ENCODE measurements at places on chromosomes 2 and 18.

GRCh38 chr2:200716386-200716785 is 95.3 kb upstream of the BZW1 start:
- no peaks in the 10 kb centered on the region for H3K36me3 ChIP-seq
- H3K27me3 ChIP-seq, result no peaks in the 10 kb centered on the region
- DNase-seq, result no peak
- no peaks in the 10 kb centered on the region for H3K4me1 ChIP-seq
- no peak overlapping the region for H3K4me3 ChIP-seq
- H3K27ac ChIP-seq, result no peak overlapping the region

GRCh38 chr2:112709703-112710102 is 11.1 kb upstream of the NT5DC4 start:
- peaks cover 3% of the 10 kb centered on the region for H3K4me1 ChIP-seq

- DNase-seq, result no peak
- H3K27ac ChIP-seq, result no peak overlapping the region
- no peaks in the 10 kb centered on the region for H3K36me3 ChIP-seq
- H3K27me3 ChIP-seq, result no peaks in the 10 kb centered on the region
- H3K4me1 ChIP-seq, result no peaks in the 10 kb centered on the region
Measured at GRCh38 chr2:223590964-223591363, 11.2 kb downstream of the SCG2 start.

- no peak overlapping the region for H3K27ac ChIP-seq
- no peaks in the 10 kb centered on the region for H3K36me3 ChIP-seq
- no peak for DNase-seq
- no peaks in the 10 kb centered on the region for H3K27me3 ChIP-seq
- no peaks in the 10 kb centered on the region for H3K4me1 ChIP-seq
- no peak overlapping the region for H3K4me3 ChIP-seq
Measured at GRCh38 chr2:17966798-17967197, 88.3 kb downstream of the KCNS3 start.

GRCh38 chr2:196914867-196915460 is 11.5 kb downstream of the PGAP1 start:
- H3K4me1 ChIP-seq, result no peaks in the 10 kb centered on the region
- no peak for DNase-seq
- H3K4me3 ChIP-seq, result no peak overlapping the region
